ENCODE measurements at places on chromosomes 12 and 14.

GRCh38 chr14:85947461-85948139, 417.7 kb downstream of the FLRT2 start:
- no peak for DNase-seq

DNA sequence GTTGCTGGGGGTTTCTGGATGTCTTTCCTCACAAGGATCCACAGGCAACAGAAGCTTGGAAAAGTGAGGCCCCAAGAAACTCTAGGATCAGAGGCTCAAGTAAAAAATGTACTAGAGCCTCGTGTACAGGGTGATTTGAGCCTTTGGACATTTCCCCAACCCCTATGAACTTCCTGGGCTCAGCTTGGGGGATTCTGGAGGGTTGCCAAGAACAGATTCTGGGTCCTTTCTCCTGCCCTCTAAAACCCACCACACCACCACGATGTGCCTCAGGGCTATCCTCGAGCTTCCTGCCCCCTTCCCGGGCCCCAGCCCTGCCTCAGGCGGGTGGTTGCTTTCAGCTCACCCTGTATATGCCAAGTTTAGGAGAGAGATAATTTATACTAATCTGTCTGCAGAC, 583 bp downstream of the FAM186B start:
- DNase-seq: no peak

DNA sequence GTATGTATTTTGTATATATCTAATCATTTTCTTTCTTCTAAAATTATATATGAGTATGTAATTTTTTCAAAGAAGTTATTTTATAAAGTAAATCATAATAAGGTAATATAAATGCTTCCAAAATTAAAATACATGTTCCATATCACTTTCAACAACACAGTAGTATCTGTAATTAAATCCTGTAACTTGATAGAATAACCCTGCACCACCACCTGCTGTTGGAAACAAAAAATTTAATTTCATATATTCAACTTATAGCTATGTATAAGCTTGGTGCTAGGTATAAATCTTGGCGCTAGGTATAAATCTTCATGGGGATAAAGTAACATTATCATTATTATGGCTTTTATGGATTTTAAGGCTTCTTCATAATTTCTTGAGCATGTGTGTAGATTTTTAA, 149.7 kb upstream of the DCN start:
- no peak for DNase-seq

DNA sequence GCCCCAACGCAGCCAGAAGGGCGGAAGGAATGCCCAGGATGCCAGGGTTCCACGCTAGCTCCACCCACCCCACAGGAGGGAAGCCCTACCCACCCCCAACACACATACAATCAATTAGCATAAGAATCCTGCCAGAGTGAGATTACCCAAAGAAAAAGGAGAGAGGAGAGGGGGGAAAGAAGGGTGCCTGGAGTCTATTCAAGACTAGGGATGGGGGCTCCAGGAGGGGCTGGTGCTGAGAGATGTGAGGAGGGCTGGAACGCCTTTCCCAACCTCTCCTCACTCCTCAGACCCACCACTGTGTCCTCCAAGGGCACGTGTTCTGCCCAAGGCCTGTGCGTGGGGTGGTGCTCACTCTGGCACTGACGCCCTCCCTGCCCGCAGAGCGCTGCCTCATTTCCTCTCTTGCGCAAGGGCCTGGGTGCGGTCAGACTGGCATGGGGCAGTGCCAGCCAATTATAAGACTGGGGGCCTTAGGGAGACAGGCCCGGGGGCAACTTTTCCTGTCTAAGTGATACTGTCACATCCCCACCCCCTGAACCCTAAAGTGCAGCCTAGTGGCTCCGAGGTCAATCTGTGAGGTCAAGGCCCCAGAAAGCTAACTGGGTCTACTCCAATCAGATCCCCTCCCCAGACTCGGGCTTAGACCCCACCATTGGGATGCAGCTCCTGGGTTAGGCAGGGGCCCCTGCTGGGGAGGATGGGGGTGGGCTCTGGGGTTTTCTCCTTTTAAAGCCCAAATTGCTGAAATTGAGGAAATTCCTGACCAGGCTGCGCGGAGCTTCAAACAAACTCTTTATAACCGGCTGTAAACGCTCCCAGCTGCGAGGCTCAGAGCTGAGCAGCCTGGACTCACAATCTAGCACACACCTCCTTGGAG, 10.2 kb upstream of the ITGB7 start:
- peak; percentile 54 for DNase-seq

GRCh38 chr12:47209014-47209413, 129.3 kb upstream of the AMIGO2 start:
- no peak for DNase-seq

DNA sequence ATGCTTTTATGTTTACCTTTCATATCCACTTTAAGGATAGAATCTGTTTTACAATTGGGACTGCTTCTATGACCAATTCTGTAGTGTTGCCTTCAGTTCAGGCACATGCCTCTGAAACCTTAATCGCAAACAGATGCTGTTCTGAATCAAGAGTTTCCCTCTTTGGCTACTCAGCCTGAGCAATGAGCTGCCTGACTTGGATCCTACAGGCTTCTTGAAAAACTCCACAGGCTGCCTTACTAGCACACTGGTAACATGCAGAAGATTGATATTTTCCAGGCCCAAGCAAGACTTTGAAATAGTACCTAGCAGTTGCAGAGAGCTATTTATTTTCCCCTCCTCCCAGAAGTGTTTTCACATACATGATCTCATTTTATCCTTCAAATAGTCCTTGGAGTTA, 34.8 kb upstream of the PMCH start:
- peak; percentile 44 for DNase-seq

GRCh38 chr12:76874491-76875190, 4.2 kb downstream of the CSRP2 start:
- DNase-seq: no peak

All from lung (tissue), 17 donors.